Stimulated activated CD8-positive, alpha-beta memory T cell treated with anti-CD3 and anti-CD28 coated beads, Interleukin-12 subunit alpha, Interleukin-12 subunit beta, amount 100 ng/mL, for 1 hour (primary cell): ENCODE measurements at places on chromosomes 4 and X.

DNA sequence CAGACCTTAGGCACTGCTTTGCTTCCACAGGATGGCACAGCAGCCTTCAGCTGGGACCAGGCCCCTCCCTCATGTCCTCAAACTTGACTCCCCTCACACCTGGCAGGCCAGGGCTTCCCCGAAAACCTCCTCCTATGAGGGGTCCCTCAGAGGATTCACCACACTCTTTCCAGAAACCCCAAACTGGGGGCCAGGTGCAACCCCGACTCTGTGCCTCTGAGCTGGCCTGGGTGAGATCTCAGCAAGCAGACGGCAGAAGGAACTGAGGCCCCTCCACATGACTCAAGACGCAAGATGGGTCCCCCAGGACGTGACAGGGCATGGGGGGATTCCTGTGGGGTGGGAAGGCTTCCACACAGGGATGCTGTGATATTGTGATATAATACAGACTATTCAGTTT is 6.2 kb downstream of the HCFC1 start:
- DNase-seq: no peak

DNA sequence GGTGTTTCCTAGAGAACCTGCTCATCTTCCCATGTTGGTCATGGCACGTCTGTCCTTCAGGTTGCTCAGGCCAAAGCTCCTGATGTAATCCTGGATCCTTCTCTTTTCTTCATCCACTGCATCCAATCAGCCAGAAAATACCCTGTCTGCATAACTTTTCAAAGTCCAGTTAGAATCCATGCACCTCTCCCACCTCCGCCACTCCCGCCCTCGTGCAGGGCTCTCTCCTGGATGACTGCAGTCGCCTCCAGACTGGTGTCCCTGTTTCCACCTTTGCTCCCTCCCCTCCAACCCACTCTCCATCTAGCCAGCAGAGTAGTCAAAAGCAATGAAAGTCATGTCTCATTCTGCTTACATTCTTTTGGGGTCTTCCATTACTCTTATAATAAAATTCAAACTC is 16.0 kb downstream of the CNGA2 start:
- no peak for DNase-seq

DNA sequence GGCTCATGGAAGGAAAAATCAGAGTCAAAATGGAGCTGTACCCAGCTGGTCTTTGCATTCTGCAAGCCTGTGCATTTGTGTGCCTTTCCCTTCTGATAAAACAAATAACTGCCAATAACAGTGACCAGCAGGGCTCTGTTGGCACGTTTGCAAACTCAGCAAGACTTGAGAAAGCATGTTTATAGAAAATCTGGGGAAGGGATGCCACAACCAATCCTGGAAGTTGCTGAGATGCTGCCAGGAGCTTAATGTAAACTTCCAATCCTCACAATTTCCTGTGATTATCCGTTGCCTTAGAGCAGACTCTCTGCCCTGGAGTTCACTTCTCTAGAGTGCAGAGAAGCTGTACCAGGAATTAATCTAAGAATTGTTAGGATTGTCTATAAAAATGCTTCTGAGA is 6.9 kb upstream of the ANXA3 start:
- no peak for DNase-seq

- no peak for DNase-seq
These were observed 32.4 kb upstream of the CCNG2 start for GRCh38 chr4:77124576-77124975.

DNA sequence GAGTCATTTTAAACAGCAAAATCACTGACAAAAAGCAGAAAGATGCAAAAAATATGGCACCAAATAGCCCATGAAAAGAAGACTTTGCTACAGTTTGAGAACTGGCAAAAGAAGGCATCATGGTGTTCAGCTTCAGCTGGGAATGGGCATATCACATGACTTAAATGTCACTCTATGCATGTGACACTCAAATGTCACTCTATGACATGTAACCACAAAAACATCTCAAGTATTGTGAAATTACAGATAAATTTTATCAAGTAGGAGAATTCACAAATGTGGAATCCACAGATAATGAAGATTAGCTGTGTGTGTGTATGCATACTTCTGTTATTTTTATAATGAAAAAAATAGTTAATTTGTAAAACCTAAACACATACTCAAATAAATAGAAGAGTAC is 81.9 kb downstream of the ATP10D start:
- no peak for DNase-seq

DNA sequence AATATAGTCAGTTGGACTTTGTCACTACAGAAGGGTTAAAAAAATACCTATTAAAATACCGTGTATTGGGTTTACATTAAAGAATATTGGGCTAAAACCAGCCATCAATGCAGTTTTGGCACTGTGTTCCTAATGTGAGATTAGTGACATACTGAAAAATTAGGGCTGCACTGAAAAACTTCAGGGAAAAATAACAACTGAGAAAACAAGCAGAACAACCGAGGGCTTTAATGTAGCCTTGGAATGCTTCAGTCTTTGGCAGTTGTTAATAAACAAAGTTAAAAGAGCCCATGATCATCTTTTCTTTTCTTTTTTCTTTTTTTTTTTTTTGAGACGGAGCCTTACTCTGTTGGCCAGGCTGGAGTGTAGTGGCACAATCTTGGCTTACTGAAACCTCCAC is 12.4 kb downstream of the STAG2 start:
- no peak for DNase-seq

GRCh38 chr4:133597251-133597650 is 448.2 kb downstream of the PCDH10 start:
- DNase-seq: no peak

GRCh38 chr4:138269175-138269574 is 27.0 kb upstream of the SLC7A11 start:
- no peak for DNase-seq

DNA sequence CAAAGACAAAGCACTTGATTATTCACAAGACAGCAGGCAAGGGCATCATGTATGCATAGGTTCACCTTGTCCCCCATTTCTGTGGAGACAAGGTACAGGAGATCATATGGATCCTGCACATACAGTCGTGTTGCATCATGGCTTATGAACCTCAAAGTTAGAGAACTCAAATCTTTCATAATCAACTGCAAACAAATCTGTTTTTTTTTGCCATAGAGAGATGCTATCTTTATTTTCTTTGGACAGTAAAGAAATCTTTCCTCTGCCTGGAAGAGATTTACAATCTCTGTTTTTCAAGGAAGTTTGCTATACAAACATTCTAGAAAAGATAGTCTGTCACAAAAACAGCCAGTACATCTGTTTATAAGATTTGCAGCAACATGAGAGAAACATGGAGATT is 578.8 kb downstream of the ANKRD50 start:
- no peak for DNase-seq

DNA sequence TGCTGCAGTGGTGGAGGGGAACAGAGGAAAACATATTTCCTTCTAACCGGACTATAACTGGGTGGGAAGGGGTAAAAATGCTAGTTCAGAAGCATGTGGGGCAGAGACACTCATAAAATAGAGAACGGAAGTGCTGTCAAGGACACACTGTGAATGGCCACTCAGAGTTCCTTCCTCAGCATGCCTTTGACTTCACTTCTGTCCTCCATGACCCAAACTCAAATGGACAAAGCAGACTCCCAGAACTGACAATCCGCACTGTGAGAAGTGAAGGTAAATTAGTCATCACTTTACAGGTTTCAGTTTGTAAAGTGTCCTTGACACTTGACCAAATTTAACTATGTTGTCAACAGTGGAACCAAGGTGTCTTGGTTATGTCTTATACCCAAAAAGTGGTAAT is 30.2 kb upstream of the ELF2 start:
- no peak for DNase-seq

DNA sequence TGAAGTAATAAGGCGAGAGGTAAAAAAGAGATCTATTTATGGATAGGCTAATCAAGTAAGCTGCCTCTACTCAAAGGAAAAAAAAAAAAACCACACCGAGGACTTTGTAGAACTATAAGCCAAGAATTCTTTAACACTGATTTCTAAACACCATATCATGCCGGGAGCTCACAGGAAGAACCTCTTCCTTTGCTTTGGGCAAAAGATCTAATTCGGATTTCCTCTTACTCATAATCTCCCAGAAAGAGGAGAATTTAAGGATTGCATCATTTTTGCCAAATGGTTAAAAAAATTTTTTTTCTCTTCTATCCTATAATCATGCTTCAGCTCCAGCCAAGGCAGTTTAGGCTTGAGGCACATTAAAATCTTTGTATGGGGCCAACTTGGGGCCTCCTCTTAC is 95.5 kb downstream of the ZNF827 start:
- DNase-seq: no peak

- DNase-seq: no peak
These were observed 28.8 kb downstream of the ING2 start for GRCh38 chr4:183533698-183534097.

- no peak for DNase-seq
These were observed 313.1 kb upstream of the ANXA10 start for GRCh38 chr4:167779280-167779679.
